Activated T-cell treated with anti-CD3 and anti-CD28 coated beads, Interleukin-2, amount 50 U/mL, for 48 hours (primary cell): ENCODE measurements at places on chromosomes 7 and 10.

DNA sequence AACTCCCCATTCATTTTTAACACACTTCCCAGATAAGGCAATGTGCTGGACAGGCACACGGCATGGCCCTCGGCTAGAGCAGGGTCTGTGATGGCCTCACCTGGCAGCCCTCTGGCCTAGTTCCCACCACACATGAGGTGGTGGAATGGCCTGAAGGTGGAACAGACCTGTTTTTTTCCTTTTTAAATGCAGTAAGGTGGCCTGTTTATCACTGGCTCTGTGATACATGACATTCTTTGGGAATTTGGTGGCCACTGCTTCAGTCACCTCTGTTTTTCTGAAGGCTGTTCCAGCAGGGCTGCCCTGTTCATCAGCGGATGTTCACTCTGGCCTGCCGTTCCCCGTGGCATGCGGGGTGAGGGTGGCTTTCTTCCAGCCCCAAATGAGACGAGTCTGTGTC is 36.6 kb downstream of the SHH start:
- no peak for DNase-seq

GRCh38 chr10:7560519-7560918 is 106.2 kb downstream of the ITIH5 start:
- no peak for DNase-seq

GRCh38 chr7:156604836-156605695 is 35.5 kb upstream of the RNF32 start:
- no peak for DNase-seq

DNA sequence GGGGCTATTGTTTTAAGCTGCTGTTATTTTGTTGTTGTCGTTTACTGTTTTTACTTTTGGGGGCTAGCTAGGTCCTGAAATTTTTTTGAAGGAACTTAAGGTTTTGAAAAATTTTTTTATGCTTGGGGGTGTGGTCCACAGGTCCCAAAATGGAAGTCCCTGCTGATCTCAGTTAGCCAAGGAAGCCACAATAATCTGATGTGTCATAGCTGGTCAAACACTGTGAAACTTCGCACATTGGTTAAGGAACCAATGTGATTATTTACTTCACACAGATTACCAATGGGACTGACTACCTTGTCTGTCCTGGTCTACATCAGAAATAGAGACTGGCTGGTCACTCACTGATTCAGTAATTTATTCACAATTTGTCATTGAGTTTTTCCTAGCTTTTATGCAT is 29.5 kb upstream of the HYCC1 start:
- DNase-seq: no peak

DNA sequence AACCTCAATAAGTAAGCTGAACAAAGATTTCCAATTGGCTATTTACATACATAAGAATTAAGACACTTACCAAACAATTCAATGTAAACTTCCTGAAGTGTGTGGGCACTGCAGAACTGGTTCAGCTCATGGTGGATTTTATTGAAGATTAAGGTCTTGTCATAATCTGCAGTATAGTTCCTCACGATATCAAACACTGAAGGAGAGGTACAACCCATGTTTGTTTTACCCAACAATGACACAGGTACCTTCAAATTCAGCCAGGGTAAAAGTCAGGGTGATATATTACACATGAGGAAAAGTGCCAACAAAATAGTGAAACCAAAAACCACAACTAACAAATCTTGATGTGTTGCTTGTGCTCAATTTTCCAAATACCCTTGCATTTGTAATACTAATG is 10.0 kb downstream of the ERLIN1 start:
- no peak for DNase-seq

- DNase-seq: no peak
Measured at GRCh38 chr10:116730464-116731260, 11.7 kb downstream of the HSPA12A start.

- peak; percentile 33 for DNase-seq
Measured at GRCh38 chr10:8254350-8254749, 199.9 kb downstream of the GATA3 start.

DNA sequence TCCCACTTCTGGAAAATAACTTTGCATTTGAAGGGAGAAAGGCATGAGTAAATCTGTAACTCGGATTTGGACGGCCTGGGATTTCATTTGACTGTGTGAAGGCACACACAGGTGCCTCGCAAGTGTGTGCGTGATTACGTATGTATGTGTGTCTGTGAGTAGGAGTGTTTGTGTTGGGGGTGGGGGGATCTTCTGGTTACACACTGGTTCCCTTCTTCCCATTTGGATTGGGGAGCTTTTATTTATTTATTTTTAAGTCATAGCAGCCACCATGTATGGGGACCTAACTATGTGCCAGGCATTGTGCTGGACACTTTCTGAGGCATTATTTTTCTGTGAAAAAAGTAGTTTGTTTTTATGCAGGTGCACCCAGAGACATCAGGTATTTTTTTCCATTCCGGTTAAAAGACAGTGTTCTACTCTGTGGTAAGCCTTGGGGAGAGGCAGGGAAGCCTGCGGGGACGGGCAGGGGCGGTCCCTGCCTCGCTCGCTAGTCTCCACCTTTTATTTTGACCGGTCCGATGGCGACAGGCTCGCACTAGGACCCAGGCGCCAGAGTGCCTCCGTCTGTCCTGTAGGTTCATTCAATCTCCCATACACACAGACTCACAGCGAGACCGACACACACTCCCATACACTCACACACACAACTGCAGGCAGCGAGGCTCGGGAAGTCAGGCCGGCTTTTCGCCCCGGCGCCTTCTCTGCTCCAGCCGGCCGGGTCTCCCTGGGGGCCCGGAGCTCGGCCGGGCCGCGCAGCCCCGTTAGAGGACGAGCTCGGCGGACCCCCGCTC is at the start of gene MXI1:
TSS of gene MXI1 (plus strand) at position 595 of the 794 bp plus-strand sequence. CDS start 204 bp downstream, outside the sequence.
- peak; percentile 61 for DNase-seq

DNA sequence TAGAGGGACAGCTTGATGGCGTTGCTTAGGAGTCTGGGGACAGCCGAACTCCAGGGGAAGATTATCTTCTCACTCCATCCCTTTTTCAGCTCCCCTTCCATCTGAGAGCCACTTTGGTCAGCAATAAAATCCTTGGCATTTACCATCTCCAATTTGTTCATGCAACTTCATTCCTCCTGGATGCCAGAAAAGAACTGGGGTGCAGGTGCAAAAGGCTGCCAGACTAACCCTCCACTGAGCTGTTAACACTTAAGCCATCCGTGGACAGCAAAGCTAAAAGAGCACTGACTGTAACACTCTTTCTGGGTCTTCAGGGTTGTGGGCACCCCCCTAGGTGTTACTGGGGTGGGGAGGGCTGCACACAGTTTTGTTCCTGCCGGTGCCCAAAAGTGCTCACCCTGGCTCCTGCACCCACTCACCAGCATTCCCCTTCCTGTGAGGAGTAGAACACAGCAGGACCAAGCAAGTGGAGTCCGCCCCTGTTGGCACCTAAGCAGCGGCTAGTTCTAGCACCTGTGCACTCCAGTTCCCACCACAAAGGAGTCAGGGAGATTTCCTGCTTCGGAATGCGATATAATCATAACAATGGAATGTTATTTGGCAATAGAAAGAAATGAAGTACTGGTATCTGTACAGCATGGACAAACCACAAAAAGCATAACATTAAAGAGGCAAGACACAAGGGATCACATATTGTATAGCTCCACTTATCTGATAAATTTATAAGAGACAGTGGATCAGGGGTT is 95.1 kb downstream of the NPY start:
- DNase-seq: no peak

DNA sequence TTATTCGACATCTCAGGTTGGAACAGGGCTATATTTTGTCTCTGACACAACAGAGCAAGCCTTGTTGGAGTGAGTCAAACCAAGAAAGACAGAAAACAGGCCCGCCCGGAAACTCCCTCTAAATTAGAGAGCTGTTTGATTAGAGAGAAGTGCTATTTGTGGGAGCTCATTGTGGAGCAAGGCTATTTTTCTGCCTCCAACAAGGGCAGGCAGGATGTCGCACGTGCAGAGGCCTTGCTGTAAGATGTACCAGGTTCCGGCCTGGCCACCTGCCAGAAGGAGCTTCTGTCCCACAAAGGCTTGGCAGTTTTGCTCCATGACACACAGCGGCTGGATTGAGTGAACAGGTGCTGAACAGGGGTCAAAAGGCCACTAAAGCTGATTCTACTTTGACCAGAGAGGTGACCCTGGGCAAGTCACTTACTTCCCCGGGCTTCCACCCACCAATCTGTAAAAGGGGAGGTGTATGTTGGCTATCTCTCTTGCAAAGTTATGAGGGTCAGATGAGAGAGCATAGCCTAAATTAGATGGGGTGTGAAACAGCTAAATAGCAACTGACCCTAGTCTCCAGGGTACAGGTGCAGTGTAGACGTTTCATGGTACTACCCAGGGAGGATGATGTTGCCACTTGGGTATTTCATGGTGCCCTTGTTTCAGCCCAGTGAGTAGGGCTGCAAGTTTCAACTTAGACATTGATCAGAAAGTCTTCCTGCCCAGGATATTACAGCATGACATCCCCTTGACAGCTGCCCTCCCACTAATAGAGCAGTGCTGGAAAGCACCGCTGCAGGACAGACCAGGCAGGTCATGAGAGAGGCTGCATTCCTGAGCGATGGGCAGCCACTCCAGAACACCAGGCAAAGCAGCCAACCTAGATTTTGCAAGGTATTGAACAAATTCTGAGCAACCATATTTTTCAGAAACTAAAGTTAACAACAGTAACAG is 62.0 kb downstream of the VSTM4 start:
- DNase-seq: no peak

DNA sequence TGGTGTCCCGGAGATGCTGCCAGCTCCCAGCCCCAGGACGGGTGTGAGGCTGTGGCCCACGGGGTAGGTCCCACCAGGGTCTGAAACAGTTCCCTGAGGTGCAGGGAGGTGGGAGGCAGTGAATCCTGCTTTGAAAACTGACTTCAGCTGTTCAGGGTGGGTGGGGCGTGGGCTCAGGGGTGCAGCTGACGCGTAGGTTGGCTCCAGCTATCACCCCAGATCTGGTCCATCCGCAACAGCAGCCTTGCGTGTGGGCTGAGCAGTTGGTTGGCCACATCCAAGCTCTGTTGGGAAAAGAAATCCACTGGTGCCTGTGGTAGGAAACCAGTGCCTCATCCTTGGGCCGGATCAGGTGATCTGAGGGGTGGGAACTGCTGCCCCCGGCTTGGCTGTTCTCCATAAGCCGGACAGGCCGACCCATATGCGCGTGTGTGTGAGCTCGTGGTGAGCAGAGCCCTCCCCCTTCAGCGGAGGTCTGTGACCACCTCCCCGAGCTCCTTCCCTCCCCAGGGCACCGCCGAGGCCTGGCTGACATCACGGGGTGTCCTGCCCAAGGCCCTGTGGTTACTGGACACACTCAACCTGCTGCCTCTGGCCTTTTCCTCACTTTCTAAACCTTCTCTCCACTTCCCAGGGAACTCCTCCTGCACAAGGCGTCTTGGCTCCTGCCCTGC is 15.4 kb upstream of the FAM20C start:
- no peak for DNase-seq

DNA sequence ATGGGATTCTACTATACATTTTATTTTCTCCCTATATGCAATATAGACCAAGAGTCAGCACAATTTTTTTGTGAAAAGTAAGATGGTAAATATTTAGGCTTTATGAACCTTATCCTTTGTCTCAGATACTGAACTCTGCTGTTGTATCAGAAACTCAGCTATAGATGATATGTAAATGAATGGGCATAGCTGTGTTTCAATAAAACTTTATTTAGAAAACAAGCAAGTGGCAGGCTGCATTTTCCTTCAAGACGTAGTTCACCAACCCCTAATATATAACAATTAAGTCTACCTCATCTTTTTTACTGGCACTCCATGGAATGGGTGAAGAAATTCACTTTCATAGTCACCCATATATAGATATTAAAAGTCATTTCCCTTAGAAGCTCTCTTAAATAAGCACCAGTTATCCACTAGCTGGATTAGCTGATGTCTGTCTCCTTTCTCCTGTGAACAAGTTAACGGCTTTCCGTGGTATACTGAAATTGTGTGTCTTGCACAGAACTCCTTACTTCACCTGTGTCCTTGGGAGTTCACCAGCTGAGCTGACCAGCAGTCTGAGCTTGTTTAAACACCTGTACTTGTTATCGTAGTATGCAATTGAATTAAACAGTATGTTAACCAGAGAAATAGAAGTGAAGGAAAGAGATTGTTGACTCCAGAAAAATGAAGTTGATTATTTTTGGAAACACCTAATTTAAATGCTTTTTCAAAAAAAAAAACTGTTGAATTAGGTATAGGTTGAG is 770.6 kb downstream of the KCNMA1 start:
- DNase-seq: no peak

DNA sequence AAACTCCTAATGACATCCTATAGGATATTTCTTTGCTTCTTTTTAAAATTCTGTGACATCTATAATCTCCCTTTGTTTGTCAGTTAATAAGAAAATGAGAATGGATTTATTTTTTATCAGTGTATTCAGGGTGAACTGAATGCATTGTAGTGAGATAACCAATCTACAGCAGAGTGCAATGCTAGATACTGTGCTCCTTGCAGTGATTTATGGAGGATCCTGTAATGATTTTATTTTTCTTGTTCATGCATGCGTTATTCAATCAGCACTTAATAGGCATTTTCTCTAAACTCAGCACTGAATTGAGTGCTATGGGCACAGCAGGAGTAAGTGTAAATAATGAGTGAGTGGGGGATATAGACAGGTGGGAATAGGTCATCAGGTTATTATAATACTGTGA is 253.9 kb downstream of the CDK14 start:
- no peak for DNase-seq

- DNase-seq: no peak
Measured at GRCh38 chr7:117810642-117811512, 62.4 kb downstream of the CTTNBP2 start.

GRCh38 chr10:102616066-102616770 is 28.1 kb upstream of the TRIM8 start:
- no peak for DNase-seq

DNA sequence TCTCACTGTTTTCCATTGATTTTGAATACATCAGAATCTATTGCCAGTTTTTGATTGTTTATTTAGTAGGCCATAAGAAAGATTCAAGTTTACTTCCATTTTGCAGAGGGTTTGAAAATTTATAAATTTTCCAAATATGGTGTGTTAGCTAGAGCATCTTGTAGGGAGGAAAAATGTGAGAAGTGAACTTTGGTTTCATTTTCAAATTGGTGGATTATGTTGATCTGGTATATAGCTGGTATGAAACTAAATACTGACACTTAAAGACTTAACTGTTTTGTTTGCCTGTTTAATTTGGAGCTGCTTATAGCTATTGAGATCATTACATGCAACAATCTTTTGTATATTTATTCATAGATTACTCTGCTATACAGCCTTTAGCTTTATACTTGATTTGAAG is 108.1 kb downstream of the ADAM22 start:
- DNase-seq: no peak

DNA sequence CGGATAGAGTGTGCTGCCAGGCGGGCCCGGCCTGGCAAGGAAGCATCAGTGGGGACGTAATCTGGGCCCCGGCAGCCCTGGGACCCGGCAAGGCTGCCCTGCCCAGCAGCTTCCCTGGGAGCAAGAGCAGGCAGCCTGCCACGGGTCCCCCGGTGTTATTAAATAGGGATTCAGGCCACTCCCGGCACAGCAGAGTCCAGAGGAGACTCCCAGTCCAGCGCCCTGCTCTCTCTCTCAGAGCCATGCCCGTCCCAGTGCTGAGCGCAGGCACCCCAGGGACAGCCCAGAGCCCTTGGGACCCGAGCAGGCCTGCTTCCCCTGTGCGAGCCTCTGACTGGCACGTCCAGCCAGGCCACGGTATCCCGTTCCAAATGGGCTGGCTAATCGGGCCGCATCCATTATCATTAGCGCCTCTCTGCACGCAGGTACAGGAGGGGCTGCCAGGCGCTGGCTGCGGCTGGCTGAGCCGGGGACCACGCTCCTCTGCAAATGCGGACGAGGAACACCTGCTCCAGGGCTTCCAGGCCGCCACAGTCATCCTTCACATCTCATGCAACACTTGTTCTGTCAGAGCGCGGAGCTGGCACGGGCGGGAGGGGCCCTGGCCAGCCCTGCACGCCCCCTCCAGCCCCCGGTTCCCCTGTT is 344.2 kb upstream of the MKI67 start:
- no peak for DNase-seq
